Amniotic epithelial cell (primary cell): ENCODE measurements at places on chromosomes 2 and 18.

DNA sequence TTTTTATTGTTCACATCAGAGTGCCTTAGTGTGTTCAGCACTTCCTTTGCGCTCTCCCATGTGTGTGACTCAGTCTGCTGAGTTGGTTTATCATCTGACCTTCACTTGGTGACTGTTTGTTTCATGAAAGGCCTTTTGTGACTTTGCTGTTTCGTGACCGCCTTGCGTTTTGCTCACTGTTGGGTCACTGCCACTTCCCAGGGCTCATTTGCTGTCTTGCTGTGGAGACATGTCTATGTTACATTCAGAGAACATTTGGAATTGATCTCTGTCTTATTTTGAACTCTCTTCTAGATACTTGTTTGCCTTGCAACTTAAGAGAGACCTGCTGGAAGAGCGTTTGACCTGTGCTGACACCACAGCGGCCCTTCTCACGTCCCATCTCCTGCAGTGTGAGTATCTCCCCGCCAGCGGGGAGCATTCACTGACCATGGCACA lies 54.7 kb downstream of the FARP2 start:
- no peak for DNase-seq

- no peak for DNase-seq
Observed at GRCh38 chr2:2520401-2520811, 189.3 kb upstream of the MYT1L start.

GRCh38 chr18:59083136-59083818 lies 56.4 kb upstream of the SEC11C start:
- no peak for DNase-seq

- no peak for DNase-seq
Observed at GRCh38 chr2:144986691-144987090, 466.8 kb upstream of the ZEB2 start.

DNA sequence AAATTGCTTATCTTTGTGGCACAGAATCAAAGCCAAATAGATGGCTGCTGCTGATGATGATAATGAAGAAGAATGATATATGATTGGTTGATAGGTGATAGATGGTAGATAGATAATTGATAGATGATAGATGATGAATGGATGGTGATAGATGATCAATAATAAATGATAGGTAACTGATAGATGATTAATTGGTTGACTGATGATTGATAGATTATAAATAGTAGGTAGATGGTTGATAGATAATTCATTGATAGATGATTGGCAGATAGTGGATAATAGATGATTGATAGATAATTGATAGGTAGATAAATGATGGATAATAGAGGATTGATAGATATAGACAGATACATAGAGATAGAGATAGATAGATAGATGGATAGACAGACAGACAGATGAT lies 430.2 kb downstream of the EIPR1 start:
- no peak for DNase-seq

GRCh38 chr2:13676269-13676668 lies 956.2 kb upstream of the LRATD1 start:
- no peak for DNase-seq

GRCh38 chr2:64918220-64918886 lies 70.8 kb upstream of the SLC1A4 start:
- no peak for DNase-seq

DNA sequence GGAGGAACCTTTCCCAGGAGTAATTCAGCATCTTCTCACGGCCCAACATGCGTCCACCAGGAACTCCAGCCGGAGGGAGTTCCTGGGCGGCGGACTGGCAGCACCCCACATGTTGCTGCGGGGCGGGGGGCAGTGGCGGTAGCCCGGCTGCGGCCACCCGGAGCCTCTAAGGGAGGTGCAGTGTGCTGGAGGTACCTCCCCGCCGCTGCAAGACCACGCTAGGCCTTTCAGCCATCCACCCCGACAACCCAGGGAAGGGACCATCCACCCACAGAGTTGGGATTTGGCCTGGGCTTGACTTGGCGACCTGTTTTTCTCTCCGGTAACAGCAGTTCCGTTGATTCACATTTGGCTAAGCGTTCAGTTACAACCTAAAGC lies 625 bp downstream of the LYPD6 start:
- DNase-seq, result no peak

DNA sequence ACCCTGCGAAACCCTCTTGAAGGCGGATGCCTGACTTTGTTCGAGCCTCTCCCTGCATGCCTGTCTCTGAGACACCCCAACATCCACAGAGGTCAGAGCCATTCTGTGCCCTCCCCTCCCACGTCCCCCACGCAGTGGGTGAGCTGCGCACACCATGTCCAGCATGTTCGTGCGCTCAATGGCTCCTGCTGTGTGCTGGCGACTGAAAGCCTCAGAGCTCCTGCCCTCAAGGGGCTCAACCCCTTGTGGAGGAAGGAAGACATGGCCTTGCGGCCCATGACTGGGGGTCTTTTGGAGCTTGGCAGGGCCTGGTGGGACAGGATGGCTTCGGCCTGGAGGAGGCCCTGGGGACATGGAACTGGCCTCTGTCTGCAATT lies 45.7 kb downstream of the ANKMY1 start:
- no peak for DNase-seq

DNA sequence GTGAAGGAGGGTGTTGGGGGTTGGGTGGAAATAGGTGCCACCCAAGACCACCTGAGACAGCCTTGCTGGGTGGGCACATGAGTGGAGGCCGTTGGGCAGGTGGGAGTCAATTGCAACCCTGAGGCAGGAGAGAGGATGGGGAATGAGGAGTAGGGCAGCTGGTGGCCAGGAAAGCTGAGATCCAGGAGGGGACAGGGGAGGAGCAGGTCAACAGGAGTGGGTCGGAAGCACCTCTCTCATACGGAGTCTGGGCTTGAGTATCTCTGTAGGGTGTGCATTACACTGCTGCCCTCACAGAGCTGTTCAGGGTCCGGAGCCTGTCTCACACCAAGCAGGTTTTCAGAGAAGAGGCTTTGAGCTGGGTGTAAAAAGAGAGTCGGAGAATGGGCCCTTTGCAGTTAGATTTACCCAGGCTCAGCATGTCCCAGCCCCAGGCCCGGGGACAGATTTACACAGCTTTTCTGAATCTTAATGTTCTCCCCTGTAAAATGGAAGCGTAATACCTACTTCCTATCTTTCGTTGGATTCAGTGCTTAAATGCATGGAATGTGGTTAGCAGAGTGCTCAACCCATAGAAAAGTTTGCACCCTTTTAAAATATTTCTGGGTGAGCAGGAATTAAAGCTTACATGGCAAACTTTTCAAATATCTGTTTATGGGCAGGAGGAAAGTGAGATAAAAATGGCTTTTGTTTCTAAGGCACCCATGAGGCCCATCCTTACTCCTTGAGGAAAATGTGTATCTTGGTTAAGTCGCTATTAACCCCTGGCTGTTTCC lies 144.0 kb upstream of the MYCN start:
- DNase-seq, result no peak

- DNase-seq, result no peak
Observed at GRCh38 chr2:18820966-18821365, 231.6 kb upstream of the NT5C1B start.

- no peak for DNase-seq
Observed at GRCh38 chr2:241095594-241096290, 6.3 kb downstream of the MTERF4 start.
